Fibroblast of lung (primary cell): ENCODE measurements at places on chromosomes 6 and 20. TPM values are rescaled to one million over a fixed set of nuclear protein-coding genes. Genes with fewer than 3 reads are reported as not detected.

The OPRM1 gene
- not detected in 2 replicates for total RNA-seq

The REM1 gene
- not detected in 2 replicates for total RNA-seq

The CST1 gene
- 3.6 TPM in 1 of 2 replicates, not detected in the other for total RNA-seq

The ARG1 gene
- not detected in 2 replicates for total RNA-seq

The SLC22A16 gene
- under 0.01 TPM in 1 of 2 replicates, not detected in the other for total RNA-seq

The PHACTR3 gene
- total RNA-seq: not detected in 2 replicates

The CD93 gene
- total RNA-seq: under 0.01 TPM in 1 of 2 replicates, not detected in the other

The ENPP5 gene
- total RNA-seq: 2.3 and 2.5 TPM in 2 replicates

The ATP6V1G2 gene
- total RNA-seq: 4.1 and 11.2 TPM in 2 replicates

The TSHZ2 gene
- total RNA-seq: 2.6 and 5.4 TPM in 2 replicates

The OXT gene
- not detected in 2 replicates for total RNA-seq

The DUSP15 gene
- total RNA-seq: not detected in 2 replicates

The RING1 gene
- 30.6 and 33.1 TPM in 2 replicates for total RNA-seq

The COX4I2 gene
- total RNA-seq: not detected in 2 replicates

The CNR1 gene
- total RNA-seq: under 0.01 TPM in 1 of 2 replicates, not detected in the other
